ENCODE measurements at places on chromosomes 11 and 22. TPM values are rescaled to one million over a fixed set of nuclear protein-coding genes. Genes with fewer than 3 reads are reported as not detected.

GAB4 gene
- total RNA-seq, result not detected

DNA sequence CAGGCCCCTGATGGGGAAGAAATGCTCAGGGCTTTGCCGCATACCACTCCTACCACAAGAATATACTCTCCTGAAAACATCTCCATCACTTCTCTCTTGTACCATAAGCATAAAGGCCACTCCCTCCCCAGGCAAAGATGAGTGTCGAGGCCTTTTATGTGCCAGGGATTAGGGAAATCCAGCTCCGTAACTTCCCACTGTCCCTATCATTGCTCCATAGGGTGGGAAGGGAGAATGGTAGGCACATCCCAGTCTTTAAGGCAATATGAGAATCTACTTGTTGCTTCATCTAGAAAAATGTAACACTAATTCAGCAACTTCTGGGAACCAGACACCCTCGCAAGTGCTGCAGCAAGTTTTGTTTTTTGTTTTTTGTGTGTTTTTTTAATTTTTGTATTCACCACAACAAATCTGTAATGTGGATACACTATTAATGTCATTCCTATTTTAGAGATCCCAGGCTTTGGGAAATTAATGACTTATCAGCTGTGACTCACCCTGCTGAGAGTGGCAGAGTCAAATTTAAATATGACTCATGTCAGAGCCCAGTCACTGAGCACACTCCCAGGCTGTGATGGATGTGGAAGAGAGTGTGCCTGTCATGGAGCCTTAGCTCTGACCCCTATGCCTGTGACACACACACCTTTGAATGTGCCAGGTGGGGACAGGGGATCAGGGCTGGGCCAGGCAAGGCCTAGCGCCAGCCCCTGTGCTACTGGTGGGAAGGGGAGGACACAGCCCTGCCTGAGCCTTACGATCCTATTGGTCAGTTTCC, 23.4 kb downstream of the PANX1 start:
- peak; percentile 90 for DNase-seq

DNA sequence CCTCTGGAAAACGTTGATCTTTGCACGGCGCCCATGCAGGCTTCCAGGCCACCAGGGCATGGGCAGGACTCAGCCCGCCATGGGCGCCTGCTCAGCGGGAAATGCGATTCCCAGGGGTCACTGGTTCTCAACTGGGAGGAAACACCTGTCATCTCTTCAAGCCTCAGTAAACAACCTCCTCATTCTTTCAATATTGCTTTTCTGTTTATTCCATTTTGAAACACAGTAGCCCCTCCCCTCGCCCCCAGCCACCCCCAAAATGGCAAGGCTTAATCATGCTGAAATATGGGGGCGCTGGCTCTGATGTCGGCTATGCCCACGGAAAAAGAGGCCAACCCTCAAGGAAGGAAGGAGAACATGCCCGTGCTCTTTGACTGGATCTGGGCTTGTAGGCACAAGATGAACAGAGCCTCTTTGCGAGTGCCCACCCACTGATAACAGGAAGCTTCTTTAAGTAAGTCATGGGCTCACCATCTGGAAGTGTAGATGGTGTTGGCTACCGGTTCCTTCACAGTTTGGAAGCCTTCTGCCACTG, 594 bp upstream of the POU2AF1 start:
- DNase-seq, result no peak

NAV2 gene
- total RNA-seq, result 11.2 TPM

LRRC32 gene
- total RNA-seq, result 25.8 TPM

APOA5 gene
- not detected for total RNA-seq
